ENCODE measurements at places on chromosomes 4 and X. TPM values are rescaled to one million over a fixed set of nuclear protein-coding genes. Genes with fewer than 3 reads are reported as not detected.

GRCh38 chr4:114280645-114281044, 301.2 kb upstream of the ARSJ start:
- DNase-seq: no peak

GRCh38 chrX:95071621-95072020, 1397.6 kb downstream of the FAM133A start:
- DNase-seq: no peak

DNA sequence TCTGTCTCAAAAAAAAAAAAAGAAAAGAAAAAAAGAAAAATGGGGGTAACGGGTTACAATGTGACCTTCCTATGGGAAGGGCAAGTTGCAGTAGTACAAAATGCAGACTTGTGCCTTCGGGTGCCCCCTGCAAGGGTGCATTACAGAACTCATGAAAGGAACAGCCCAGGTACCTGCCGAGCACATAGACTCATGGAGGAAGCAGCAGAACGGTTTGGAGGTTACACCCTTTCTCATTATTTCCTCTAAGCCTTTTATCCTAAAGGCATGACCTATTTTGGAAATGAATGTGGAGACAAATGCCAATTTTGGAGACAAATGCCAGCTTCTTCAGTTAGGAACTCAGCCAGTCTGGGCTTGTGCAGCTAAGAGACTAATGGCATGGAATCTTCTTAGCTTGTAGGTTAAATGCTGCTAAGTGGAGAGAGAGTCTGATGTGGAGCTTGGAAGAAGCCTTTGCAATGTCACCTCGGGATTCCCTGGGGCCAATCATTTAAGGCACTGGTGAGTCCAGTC, 44.1 kb upstream of the PRKX start:
- DNase-seq: no peak

DNA sequence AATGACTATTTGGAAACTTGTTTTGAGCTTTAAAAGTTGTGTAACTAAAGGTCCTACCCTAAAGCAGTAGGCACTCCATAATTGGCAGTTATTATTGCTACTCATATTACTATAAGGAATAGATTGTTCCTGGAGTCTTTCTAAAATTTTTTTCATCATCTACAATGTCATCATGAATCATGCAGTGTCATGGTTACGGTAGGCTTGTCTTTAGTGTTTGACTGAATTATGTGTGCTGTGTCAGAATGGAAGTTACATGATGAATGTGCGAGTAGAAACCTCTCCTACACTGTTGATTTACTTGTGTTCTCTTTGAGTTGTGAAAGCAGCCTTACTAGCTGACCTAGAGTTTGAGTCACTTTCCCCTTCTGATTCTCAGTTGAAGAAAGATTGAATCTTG, 1099.9 kb downstream of the RAPGEF2 start:
- DNase-seq: peak; percentile 7

DNA sequence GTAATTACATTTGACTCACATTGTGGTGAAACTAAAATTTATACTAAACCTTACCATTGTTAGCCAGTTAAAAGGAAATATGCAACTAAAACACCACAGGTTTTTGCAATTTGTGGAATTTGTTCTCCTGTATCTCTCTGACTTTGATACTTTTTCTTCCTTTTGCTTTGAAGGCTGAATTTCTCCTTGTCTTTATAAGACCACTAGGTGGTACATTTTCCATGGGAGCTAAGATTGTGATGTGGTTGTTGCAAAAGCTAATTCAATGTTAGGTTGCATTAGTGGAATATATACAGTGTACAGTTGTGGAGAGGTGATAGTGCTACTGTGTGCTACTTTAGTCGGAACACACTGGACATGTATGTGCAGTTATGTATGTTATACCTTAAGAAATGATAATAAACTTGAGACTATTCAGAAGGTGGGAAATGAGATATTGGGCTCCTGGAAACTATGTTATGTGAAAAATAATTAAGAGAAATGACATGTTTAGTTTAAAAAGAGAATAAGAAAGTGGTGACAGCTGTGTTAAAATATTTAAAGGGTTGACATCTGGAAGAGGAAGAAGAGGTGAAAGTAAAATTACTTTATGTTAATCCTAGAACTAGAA, 70.3 kb downstream of the ARL9 start:
- peak; percentile 57 for DNase-seq

- peak; percentile 29 for DNase-seq
These were observed 66.4 kb upstream of the C4orf54 start for GRCh38 chr4:99724067-99724466.

Gene RAB39B
- under 0.01 TPM for total RNA-seq

Gene PRKG2
- 0.35 TPM for total RNA-seq

Gene SRPK3
- total RNA-seq: 0.17 TPM

Gene TCEAL6
- not detected for total RNA-seq
